ENCODE measurements at places on chromosomes 2 and 18.

- no peak for DNase-seq
These were observed 386.3 kb upstream of the CHAC2 start for GRCh38 chr2:53381271-53381670.

DNA sequence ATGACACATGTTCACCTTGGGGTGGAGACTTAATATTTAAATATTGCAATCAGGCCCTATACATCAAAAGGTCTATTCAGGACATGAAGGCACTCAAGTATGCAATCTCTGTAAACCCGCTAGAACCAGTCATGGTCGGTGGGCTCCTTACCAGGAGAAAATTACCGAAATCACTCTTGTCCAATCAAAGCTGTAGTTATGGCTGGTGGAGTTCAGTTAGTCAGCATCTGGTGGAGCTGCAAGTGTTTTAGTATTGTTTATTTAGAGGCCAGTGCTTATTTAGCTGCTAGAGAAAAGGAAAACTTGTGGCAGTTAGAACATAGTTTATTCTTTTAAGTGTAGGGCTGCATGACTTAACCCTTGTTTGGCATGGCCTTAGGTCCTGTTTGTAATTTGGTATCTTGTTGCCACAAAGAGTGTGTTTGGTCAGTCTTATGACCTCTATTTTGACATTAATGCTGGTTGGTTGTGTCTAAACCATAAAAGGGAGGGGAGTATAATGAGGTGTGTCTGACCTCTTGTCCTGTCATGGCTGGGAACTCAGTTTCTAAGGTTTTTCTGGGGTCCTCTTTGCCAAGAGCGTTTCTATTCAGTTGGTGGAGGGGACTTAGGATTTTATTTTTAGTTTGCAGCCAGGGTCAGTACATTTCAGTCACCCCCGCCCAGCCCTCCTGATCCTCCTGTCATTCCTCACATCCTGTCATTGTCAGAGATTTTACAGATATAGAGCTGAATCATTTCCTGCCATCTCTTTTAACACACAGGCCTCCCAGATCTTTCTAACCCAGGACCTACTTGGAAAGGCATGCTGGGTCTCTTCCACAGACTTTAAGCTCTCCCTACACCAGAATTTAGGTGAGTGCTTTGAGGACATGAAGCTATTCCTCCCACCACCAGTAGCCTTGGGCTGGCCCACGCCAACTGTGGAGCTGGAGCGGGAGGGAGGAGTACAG lies 108.1 kb downstream of the XRCC5 start:
- peak; percentile 60 for DNase-seq

GRCh38 chr2:153287109-153287801 lies 191.3 kb downstream of the RPRM start:
- DNase-seq, result no peak

DNA sequence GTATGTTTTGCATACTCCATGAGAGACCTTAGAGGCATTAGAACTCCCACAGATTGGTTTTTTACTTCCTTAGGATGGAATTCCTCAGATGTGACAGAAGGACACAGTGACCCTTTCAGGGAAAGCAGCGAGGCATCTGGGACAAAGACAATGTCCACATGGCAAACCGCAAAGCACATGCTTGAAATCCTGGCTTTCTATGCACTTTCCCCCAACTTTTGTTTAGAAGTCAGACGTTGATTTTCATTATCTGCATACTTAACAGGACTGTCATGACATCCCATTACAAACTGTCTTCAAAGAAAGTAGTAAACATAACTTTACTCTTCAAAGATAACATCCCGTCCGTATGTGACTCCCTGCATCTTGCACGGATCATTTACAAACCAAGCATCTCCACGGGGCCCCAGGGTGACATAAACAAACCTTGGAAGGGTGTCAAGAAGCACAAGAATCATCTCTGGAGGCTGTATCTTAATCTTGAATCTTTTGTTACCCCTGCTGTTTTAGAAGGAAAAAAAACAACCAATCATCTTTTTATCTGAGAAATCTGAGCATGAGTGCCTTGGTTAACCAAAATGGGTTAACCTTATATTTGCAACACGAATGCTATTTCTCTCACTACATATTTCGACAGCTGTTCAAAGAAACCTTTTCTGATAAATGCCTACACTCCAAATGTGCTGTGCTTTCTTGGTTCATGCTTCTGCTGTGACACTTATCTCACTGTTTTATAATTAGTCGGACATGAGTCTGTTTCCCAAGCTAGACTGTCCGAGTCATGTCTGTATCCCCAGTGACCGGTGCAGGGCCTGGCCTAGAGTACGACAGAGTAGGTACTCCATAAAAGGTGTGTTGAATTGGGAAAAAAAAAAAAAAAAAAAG lies 90.8 kb downstream of the CCBE1 start:
- peak; percentile 72 for DNase-seq

GRCh38 chr2:199911877-199912161 lies 726 bp downstream of the C2orf69 start:
- DNase-seq, result no peak

GRCh38 chr2:109048163-109048562 lies 59.1 kb upstream of the EDAR start:
- DNase-seq, result no peak

DNA sequence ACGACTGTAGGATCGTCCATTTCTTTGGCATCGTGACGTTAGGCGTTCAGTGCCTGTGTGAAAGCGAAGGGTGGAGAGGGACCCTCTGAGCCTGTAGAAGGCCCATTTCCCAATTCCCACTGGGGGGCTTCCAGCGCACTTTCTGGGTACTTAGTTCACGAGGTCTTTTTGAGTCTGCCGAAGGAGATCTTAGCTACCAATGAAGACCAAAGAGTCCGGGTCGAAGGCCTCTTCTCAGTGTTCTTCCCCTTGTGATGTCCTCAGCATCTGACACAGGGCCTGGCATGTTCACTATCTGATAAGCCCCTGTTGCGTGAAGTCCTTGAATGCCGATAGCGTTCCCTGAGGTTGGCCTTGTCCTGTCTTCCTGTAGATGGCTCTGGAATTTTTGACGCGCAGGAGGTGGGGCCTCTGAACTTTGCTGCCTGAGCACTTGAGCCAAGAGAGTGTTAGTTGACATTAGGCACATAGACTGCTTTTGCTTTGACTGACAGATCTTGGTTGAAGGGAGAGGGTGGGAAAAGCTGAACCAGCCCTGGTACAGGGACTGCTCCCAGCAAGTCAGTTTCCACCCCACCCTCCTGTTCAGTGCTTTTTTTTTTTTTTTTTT lies 52.8 kb downstream of the LDLRAD4 start:
- DNase-seq, result no peak

- no peak for DNase-seq
These were observed 19.1 kb upstream of the MAP4K4 start for GRCh38 chr2:101678379-101678778.

- DNase-seq, result peak; percentile 75
These were observed 20.5 kb upstream of the IL1RL2 start for GRCh38 chr2:102166189-102166845.

DNA sequence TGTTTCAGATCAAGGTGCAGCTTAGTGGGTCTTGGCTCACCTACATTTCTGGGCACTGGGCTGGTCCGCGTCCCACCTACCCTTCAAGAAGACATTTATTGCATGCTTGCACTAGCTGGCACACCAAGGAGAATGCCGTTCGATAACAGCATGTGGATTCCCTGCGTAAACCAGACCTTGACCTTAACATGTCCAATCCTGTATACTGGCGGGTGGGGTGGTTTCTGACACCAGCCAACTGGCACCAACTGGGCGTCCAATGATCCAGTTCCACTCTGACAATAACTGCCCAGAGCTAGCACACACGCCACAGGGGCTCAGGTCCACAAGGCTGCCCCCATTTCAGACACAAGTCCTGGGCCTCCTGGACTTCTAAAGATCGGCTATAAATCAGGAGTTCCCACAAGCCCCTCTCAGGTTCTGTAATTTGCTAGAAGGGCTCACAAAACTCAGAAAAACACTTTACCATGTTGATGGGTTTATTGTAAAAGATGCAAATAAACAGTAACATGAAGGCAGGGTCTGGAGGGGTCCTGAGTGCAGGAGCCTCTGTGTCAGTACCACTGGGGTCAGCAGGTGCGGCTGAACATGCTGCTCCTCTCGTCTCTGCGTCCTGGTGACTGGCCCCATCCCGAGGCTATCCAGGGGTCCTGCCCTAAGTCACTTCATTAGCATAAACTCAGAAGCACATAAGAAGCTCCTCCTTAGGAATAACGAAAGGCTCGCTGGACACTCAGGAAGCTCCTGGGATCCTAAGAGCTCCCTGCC lies 161.8 kb downstream of the HDAC4 start:
- no peak for DNase-seq

- DNase-seq, result no peak
These were observed 157.7 kb downstream of the ZNF385B start for GRCh38 chr2:179703702-179704101.

GRCh38 chr2:68907232-68907919 lies 36.2 kb upstream of the BMP10 start:
- no peak for DNase-seq

DNA sequence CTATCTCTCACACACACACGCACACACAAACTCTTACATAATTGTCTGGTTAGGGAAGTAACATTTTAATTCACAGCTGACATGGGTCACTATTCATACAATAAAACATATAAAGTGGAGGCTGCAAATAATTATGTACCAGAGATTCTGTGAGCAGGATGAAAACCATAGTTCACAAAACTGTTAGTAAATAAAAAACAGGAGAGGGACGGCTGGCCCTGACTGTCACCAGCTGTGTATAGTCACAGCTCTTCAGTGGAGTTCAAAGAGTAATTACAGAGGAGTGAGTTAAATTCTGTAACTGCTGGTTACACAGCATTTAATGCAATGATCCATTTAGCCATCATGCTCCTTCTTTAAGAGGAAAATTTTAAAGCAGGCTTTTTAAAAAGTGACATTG lies 76.9 kb downstream of the NRXN1 start:
- no peak for DNase-seq

DNA sequence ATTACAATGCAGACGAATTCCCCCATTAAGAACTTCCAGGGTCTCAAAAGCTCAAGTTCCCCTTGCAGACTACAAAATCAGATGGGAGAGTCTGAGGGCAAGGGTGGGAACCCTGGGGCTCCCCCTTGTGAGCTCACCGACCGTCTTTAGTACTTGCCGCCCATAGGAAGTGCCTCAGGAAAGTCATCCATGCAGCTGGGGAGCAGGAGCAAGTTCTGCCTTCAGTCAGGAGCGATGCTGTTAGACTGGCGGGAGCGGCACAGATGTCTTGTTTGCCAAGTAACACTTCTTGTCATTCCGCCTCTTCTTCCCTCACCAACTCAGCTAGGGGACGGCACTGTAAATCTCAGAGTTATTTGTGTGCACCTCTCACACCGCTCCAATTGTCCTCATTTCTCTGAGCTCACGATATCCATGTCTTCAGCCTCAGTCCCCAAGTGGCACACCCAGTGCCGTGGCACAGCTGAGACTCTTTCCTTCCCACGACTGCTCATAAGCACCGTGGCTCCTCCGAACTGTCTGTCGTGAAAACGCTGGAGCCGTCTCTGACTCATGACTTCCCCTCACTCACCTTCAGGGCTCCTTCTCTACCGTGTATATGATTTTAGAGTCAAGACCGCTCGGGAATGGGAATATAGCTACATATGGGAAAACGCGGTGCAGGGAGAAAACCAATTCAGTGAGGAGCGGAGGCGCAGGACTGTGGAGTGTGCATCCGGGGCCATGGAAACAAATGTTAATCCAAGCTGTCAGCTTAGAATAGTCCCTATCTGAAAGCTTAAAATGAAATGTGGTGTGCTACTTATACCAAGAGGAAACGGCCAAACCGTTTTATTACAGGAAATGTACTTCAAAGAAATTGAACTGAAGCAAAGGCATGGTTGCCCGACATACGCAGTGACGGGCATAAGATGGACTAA lies 34.0 kb downstream of the UXS1 start:
- DNase-seq, result no peak

DNA sequence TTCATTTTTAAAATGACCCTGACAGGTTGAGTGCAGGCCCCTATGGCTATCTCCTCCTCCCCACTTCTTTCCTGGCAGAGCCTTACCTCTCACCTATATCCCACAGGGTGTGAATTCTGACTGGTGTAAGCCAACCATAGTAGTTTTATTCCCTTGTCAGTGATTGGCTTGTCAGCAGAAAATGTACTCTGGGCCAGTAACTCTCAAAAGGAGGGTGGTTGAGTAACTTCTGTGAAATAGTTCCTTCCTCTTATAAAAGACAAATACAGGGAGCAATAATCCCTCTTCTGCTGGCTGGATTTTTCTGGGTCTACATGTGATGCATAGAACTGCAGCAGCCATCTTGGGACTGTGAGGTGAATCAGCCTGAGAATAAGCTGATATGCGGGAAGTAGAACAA lies 83.4 kb downstream of the RAPH1 start:
- DNase-seq, result peak; percentile 78

DNA sequence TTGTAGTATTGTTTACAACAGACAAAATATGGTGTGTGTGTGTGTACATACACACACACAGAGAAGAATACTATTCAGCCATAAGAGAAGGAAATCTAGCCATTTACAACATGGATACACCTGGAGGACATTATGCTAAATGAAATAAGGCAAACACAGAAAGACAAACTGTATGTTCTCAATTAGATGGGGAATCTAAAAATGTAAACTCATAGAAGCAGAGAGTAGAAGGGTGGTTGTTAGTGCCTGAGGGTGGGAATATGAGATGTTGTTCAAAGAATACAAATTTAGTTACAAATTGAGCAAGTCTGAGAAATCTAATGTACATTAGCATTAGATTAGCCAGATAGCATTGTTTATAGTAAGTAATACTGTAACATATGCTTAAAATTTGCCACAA lies 11.3 kb downstream of the ZNF519 start:
- no peak for DNase-seq

DNA sequence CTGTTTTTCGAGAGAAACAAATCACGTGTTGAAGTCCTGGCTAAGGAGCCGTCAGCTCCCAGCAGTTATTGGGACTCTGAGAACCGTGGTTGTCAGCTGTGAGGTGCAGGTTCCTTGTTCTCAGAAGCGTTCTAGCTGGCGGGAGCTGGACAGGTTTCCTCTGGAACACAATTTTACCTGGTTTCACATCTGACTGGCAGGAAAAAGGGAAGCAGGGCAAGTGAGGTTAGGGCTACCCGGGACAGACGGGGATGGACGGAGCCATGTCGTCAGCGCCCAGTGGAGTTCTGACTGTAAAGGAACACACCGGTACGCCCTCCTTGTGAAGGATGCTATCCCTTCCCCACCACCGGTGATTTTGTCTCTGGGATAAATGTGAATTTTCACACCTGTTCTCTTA lies 26.1 kb downstream of the ITGB1BP1 start:
- no peak for DNase-seq

DNA sequence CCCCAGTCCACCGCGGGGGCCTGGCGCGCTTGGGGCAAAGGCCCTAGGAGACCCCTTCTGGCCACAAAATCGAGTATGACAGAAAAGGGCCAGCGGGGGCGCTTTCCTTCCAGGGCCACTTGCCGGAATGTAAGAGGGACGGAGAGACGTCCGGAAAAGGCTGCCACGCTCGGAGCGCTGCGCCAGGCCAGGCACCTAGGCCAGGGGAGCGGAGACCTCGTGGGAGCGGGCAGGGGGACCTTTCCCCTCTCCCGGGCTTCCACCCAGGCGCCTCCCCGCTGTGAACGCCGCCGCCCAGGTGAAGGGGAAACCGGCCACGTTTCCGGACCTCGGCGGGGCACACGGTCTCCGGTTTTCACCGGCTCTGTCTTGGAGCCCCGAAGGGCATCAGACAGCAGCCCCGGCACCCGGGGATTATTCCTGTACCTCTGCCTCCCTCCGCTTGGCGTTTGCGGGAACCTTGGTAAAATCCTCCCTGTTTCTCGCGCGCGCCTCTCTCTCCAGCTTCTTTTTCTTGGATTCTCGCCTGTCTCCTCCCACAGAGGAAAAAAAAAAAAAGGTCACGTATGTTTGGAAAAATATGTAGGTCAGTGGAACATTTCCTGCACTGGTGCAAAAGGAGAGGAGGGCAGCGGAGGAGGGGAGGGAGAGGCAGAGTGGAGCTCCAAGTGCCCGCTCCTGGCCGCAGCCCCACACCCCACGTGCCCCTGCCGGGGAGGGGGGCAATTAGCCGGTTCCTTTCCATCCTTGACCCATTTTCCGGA lies 1.2 kb upstream of the NPAS2 start:
- DNase-seq, result peak; percentile 75

Measured in iris pigment epithelial cell (primary cell).